Thyroid gland (tissue), 4 donors: ENCODE measurements at places on chromosomes 3 and 15. TPM values are rescaled to one million over a fixed set of nuclear protein-coding genes. Genes with fewer than 3 reads are reported as not detected.

- no peak overlapping the region for H3K27ac ChIP-seq
- H3K4me1 ChIP-seq, result no peaks in the 10 kb centered on the region
- H3K4me3 ChIP-seq, result no peak overlapping the region
- no peaks in the 10 kb centered on the region for H3K36me3 ChIP-seq
- H3K27me3 ChIP-seq, result no peaks in the 10 kb centered on the region
Observed at GRCh38 chr3:148815316-148816110, 12.1 kb upstream of the CPB1 start.

- no peak overlapping the region for H3K4me3 ChIP-seq
- no peak overlapping the region for H3K27ac ChIP-seq
- H3K27me3 ChIP-seq, result no peaks in the 10 kb centered on the region
- DNase-seq, result no peak
Observed at GRCh38 chr3:139762302-139762701, 84.5 kb upstream of the NMNAT3 start.

DNA sequence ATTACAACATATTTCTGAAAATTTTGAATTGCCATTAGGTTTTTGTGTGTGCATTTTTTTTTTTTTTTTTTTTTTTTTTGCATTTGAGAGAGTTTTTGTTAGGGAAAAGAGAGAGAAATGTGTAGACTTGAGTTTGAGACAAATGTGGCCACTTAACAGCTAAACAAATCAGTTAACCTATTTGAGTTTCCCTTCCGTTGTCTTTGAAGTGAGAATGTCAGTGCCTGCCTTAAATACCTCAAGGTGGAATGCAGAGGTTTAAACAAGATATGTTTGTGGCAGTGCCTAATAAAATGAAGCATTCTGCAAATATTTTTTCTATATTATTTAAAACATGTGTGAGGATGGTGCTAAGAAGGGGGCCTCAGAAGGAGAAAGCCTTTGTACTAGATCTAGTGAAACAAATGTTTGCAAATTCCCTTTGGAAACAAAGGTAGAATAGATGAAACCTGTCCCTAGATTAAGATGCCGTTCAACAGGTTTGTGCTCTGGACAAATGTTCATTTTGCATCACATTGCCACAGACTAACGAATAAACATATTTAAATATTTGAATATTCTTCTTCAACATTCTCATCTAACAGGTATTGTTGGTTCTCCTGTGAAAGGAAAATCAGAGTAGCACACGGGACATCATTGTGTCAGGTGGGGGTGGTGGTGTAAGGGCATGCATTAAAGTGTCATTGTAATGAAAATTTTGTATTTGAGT is 80.7 kb downstream of the SATB1 start:
- no peak for DNase-seq
- H3K27me3 ChIP-seq, result no peaks in the 10 kb centered on the region
- H3K4me1 ChIP-seq, result no peaks in the 10 kb centered on the region
- H3K36me3 ChIP-seq, result peaks cover 13% of the 10 kb centered on the region
- H3K27ac ChIP-seq, result no peak overlapping the region

- H3K4me1 ChIP-seq, result no peaks in the 10 kb centered on the region
- H3K4me3 ChIP-seq, result no peak overlapping the region
- H3K36me3 ChIP-seq, result no peaks in the 10 kb centered on the region
- no peak for DNase-seq
- no peak overlapping the region for H3K27ac ChIP-seq
- H3K27me3 ChIP-seq, result no peaks in the 10 kb centered on the region
Observed at GRCh38 chr15:58139989-58140522, 1.9 kb downstream of the AQP9 start.

- H3K4me1 ChIP-seq, result peaks cover 46% of the 10 kb centered on the region
- H3K36me3 ChIP-seq, result no peaks in the 10 kb centered on the region
- H3K27ac ChIP-seq, result peak overlapping the region; percentile 48
- DNase-seq, result peak; percentile 72
- H3K27me3 ChIP-seq, result no peaks in the 10 kb centered on the region
- no peak overlapping the region for H3K4me3 ChIP-seq
Observed at GRCh38 chr15:78455749-78456148, 17.7 kb downstream of the IREB2 start.

GRCh38 chr15:41919954-41920538 is 26.2 kb upstream of the SPTBN5 start:
- H3K27me3 ChIP-seq, result no peaks in the 10 kb centered on the region
- no peak for DNase-seq
- peaks cover 15% of the 10 kb centered on the region for H3K36me3 ChIP-seq

DNA sequence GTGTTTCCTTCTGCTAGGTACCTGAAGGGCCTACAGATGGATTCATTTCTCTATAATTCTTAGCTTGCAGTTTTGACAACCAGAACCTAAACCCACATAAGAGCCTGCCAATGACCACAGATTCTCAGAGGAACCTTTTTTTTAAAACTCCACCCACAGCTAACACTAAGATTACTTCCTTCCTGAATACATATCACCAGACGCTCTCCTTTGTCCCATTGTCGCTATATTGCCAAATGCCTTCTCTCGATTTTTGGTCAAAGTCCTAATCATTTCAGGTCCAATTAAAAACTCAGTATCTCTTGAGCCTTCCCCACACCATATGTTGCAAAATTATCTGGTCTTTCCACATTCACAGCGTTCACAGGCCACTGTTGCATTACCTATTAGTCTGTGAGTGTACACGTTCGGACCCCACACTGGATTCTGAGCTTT is 12.4 kb downstream of the ZNF710 start:
- DNase-seq, result no peak
- no peak overlapping the region for H3K27ac ChIP-seq
- peaks cover 10% of the 10 kb centered on the region for H3K4me1 ChIP-seq
- H3K36me3 ChIP-seq, result no peaks in the 10 kb centered on the region
- no peaks in the 10 kb centered on the region for H3K27me3 ChIP-seq

DNA sequence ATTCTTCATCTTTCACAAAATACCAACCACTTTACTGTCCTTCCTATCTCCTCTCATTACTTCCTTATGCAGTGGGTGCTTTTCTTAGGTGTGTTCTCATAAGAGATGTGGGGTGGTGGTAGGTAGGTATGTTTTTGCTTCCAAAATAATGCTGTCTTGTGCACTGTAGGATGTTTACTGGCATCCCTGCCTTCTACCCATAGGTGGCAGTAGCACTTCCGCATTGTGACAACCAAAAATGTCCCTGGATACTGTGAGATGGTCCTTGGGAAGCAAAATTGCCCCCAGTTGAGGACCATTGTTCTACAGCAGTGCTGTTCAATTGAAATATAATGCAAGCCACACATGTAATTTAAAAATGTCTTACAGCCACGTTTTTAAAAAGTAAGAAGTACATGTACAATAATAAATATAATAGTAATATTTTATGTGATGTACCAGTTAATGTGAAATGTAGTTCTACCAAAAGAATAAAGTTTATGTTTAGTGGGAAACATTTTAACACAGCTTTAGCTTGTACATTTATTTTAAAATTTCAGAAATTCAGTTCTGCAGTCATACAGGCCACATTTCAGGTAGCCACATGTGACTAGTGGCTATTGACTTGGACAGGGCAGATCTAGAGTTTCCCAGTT is 75.2 kb downstream of the NEO1 start:
- DNase-seq, result no peak
- H3K27ac ChIP-seq, result no peak overlapping the region

GRCh38 chr15:50698101-50698500 is 11.5 kb upstream of the TRPM7 start:
- no peak overlapping the region for H3K4me3 ChIP-seq
- no peak overlapping the region for H3K27ac ChIP-seq
- no peaks in the 10 kb centered on the region for H3K27me3 ChIP-seq
- H3K36me3 ChIP-seq, result no peaks in the 10 kb centered on the region
- no peak for DNase-seq

- no peaks in the 10 kb centered on the region for H3K36me3 ChIP-seq
- H3K27ac ChIP-seq, result no peak overlapping the region
- no peak overlapping the region for H3K4me3 ChIP-seq
- H3K27me3 ChIP-seq, result no peaks in the 10 kb centered on the region
Observed at GRCh38 chr3:105800320-105800719, 68.5 kb downstream of the CBLB start.

- no peak overlapping the region for H3K27ac ChIP-seq
- no peak overlapping the region for H3K4me3 ChIP-seq
- no peaks in the 10 kb centered on the region for H3K36me3 ChIP-seq
Observed at GRCh38 chr3:174387736-174388135, 471.4 kb upstream of the NAALADL2 start.

- H3K27ac ChIP-seq, result no peak overlapping the region
- H3K4me3 ChIP-seq, result no peak overlapping the region
- H3K27me3 ChIP-seq, result no peaks in the 10 kb centered on the region
- H3K36me3 ChIP-seq, result no peaks in the 10 kb centered on the region
Observed at GRCh38 chr3:186096290-186096689, 12.6 kb downstream of the ETV5 start.

DNA sequence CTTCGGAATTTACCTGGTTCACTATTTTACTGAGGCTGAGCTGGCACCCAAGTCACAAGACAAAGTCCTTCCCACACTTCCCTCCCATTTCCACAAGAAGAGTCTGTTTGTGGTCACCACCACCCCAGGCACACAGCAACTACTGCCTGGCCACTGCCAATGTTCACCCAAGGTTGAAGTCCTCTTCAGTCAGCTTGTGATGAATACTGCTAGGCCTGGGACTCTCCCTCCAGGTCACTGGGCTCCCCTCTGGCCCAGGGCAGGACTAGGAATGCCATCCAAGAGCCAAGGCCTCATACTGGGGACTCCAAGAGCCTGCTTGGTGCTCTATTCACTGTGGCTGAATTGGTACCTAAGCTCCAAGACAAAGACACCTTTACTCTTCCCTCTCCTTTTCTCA is 30.4 kb upstream of the COLQ start:
- no peak overlapping the region for H3K27ac ChIP-seq
- peaks cover 3% of the 10 kb centered on the region for H3K4me1 ChIP-seq
- H3K4me3 ChIP-seq, result no peak overlapping the region
- H3K27me3 ChIP-seq, result no peaks in the 10 kb centered on the region

GRCh38 chr3:4564270-4564669 is 71.1 kb downstream of the ITPR1 start:
- no peak for DNase-seq
- H3K27ac ChIP-seq, result no peak overlapping the region
- H3K4me3 ChIP-seq, result no peak overlapping the region

GRCh38 chr15:71281256-71281655 is 166.0 kb downstream of the THSD4 start:
- DNase-seq, result no peak
- peaks cover 16% of the 10 kb centered on the region for H3K4me1 ChIP-seq
- no peaks in the 10 kb centered on the region for H3K27me3 ChIP-seq
- H3K27ac ChIP-seq, result no peak overlapping the region
- H3K4me3 ChIP-seq, result no peak overlapping the region

DNA sequence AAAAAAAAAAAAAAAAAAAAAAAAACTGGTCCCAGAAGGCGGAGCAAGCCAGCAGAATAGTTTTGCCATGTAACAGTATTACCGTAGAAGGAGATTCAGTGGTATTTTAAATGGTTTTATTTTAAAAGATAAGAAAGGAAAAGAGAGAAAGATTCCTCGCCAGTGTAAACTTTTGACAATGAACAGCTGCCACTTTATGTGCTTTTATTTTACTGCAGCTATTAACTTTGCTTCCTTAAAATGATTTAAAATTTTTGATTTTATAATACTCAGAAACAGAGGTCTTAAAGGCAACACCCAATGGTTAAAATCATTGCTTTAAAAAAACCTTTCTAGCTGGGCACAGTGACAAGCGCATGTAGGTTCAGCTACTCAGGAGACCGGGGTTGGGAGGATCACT is 46.8 kb downstream of the TMCO5A start:
- no peaks in the 10 kb centered on the region for H3K36me3 ChIP-seq
- DNase-seq, result no peak

- H3K27ac ChIP-seq, result no peak overlapping the region
- peaks cover 6% of the 10 kb centered on the region for H3K4me1 ChIP-seq
- H3K27me3 ChIP-seq, result no peaks in the 10 kb centered on the region
- H3K36me3 ChIP-seq, result no peaks in the 10 kb centered on the region
- DNase-seq, result no peak
- no peak overlapping the region for H3K4me3 ChIP-seq
Observed at GRCh38 chr3:81863756-81864155, 102.3 kb upstream of the GBE1 start.

DNA sequence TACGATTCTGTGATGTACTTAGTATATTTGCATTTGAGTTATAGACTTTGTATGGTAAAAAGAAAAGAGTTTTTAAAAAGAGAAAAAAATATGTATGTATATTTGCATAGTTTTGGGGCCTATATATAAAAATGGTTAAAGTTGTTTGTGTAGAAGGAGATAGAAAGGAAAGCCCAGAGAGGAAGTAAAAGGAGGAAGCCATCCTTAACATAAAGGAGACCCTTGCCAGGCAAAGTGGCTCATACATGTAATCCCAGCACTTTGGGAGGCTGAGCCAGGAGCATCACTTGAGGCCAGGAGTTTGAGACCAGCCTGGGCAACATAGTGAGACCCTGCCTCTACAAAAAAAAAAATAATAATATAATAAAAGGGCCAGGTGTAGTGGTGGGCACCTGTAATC is 8.4 kb downstream of the SNAP23 start:
- no peak overlapping the region for H3K4me3 ChIP-seq
- H3K36me3 ChIP-seq, result no peaks in the 10 kb centered on the region
- H3K27me3 ChIP-seq, result no peaks in the 10 kb centered on the region
- no peak for DNase-seq

DNA sequence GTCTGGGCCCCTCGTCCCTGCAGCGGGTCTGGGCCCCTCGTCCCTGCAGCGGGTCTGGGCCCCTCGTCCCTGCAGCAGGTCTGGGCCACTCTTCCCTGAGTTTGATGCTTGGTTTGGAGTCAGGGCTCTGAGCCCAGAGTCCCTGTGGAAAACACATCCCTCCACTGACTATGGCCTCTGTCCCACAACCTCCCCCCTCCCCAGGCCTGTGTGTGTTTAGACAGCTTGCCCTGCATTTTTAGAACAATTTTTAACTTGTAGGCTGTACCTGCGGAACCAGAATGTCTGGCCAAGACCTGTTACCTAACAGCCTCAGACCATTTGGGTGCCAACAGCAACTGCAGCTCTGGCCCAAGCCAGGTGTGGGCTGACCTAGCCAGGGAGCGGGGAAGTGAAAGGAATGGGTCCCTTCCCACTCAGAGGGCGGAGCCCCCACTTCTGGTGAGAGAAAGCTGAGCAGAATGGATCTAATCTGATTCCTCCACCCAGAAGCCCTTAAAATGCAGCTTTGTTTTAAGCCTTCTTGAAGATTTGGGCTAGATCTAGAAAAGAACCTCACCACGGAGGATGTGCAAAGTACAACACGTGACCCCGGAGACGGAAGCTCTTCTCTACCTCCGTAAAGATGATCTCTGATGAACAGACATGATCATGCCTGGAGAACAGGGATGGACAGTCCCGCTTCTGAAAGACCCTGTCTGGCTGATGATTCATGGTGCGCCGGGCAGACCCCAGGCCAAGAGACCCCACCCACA is 60.5 kb upstream of the TFRC start:
- H3K27me3 ChIP-seq, result no peaks in the 10 kb centered on the region
- no peaks in the 10 kb centered on the region for H3K36me3 ChIP-seq
- peak; percentile 72 for DNase-seq
- peak overlapping the region; percentile 74 for H3K27ac ChIP-seq
- H3K4me1 ChIP-seq, result peaks cover 11% of the 10 kb centered on the region

The CPNE9 gene
- total RNA-seq, result not detected

The P2RY12 gene
- total RNA-seq, result 1.2 TPM

The GOLGA8J gene
- not detected for total RNA-seq

The CNTN4 gene
- total RNA-seq, result 72.3 TPM

The EPM2AIP1 gene
- total RNA-seq, result 25.3 TPM

The PTX3 gene
- total RNA-seq, result 4.7 TPM

The LOXL1 gene
- total RNA-seq, result 15.2 TPM

The SCN5A gene
- total RNA-seq, result 0.13 TPM

The SLC12A1 gene
- not detected for total RNA-seq

The SETMAR gene
- 33.4 TPM for total RNA-seq
